Effector CD4-positive, alpha-beta T cell (primary cell): ENCODE measurements at places on chromosomes 2 and 18.

GRCh38 chr18:13420969-13421686, 202.6 kb downstream of the LDLRAD4 start:
- DNase-seq = no peak

- DNase-seq = no peak
Measured at GRCh38 chr2:48527226-48527885, 2.6 kb upstream of the STON1 start.

DNA sequence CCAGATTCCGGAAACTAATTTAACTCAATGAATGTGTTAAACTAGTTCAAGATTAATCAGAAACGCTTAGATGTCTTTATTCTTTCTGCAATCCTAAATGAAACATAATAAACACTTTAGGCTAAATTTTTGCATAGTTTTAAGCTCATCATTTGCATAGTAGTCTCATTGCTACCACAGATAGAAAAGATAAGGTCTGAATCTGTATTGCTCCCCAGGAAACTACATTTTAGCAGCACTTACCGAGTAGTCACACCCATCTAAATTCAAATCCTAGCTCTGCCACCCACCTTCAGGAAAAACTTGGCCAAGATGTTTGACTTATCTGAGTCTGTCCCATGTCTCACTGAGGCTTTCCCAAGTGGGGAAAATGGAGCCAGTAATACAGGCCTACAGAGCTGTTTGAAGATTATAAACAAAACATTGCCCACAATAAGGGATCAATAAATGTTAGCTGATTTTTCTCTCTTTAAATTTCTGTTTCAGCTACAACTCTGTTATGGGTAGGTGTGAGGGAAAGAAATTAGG, 87.0 kb downstream of the GALNT3 start:
- DNase-seq = no peak

- no peak for DNase-seq
Measured at GRCh38 chr2:217798191-217798590, 204.6 kb downstream of the TNS1 start.

DNA sequence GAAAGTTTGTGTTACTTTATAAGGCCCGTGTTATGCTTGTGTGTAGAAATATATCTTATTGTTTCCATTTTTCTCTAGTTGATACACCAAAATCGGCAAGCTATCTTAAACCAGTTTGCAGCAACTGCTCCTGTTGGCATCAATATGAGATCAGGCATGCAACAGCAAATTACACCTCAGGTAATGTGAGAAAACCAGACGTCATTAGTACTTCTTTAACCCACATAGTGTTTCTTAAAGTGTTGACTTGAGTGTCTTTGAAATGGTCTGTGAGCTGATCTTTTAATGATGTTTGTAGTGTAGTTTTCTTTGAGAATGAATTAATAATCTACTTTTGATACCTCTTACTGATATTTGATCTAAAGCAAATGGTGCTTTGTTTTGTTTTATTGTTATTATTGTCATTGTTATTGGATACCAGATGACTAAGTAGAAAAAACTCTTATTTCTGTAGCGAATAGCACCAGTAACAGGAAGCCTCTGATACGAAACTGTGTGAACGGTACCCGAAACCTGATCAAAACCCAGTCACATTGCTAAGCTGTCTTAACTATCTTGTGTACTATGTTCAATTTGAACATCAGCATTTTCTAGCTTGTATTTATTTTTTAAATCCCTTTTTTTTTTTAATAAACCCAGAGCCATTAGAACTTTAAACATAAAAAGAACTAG, 53.7 kb downstream of the PTRHD1 start:
- DNase-seq = no peak

- DNase-seq = no peak
Measured at GRCh38 chr2:107008843-107009242, 122.9 kb upstream of the ST6GAL2 start.

DNA sequence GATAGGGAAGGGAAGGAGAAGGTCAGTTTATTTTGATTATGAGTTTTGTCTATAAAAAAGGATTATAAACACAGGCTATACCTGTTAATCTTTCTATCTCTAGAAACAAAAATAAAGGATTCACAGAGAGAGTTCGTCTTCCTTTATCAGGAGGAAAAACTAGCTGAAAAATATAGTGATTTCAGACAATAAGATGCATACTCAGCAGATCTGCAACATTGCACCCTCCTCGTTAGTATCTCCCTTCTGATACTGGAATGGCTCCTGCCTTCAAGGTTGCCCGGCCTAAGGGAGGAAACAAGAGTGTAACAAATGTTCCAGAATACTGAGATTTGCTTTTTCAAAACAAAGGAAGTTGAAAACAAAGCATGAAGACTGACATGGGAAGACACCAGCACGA, 48.7 kb upstream of the LRATD1 start:
- no peak for DNase-seq

- DNase-seq = no peak
Measured at GRCh38 chr2:120791962-120792297, 56.3 kb downstream of the GLI2 start.

DNA sequence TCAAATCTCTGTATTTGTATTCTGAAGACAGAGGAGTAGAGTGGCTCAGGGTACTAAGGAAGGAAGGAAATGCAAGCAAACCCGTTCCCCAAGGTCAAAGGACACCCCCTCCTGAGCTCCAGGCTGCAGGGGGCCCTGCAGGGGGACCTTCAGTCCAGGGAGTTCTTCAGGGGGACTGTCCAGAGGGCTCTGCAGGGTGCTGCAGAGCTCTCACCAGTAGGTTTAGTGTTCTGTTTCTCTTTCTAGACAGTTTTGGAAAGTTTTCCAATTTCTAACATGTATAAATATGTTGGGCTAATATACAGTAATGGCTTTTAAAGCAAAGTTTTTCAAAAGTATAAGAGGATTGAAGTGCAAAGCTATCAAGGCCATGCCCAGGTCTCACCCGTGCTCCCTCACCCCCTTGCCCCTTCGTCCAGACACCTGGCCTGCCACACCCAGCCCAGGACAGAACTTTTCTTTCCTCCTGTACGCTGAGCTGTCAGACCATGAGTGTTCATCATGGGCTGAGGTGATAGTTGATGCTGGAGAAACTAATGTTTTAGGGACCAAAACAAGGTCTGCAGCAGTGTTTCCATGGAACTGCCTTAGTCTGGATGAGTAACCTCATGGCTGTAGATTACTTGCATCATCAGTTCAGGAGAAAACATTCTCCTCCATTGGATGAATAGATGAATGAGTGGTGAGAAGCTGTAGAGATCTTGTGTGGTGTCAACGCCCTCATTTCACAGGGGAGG, 134.2 kb downstream of the GLI2 start:
- no peak for DNase-seq

DNA sequence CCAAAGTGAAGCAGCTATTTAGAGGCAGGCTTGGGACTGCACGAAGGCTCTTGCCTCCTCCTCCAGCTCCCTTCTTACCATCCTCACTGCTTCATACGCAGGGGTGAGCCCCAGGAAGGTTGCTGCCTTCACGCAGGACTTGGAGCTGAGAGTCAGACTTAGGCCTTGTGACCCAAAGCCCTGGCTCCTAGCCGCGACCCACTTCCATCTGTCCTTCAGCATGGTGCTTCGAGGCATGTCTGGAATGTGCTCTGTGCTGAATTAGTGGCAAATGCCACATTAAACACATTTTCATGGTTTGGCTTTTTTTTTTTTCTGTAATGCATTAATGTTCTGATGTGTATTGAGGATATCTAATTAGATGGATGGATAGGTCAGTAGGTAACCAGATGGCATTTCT, 37.5 kb downstream of the ITGB1BP1 start:
- DNase-seq = no peak

- no peak for DNase-seq
Measured at GRCh38 chr2:217628061-217628460, 374.7 kb downstream of the TNS1 start.

DNA sequence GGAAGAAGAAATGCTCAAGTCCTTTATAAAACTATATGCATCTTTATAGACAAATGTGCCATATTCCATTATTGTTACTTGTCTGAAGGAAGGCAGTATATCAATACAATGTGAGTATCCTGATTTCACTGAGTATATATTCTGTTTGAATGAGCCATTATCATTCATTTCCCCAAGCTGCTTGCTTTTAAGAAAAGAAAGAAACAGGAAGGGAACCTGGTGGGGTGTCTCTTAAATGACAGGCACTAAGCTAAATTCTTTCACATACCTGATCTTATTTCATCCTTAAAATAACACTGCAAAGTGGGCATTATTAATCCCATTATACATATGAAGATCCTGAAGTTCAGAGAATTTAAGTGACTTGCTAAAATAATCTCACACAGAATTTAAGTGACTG, 307.9 kb downstream of the SLC8A1 start:
- DNase-seq = no peak

GRCh38 chr2:237723602-237724001, 75.0 kb upstream of the RBM44 start:
- no peak for DNase-seq

DNA sequence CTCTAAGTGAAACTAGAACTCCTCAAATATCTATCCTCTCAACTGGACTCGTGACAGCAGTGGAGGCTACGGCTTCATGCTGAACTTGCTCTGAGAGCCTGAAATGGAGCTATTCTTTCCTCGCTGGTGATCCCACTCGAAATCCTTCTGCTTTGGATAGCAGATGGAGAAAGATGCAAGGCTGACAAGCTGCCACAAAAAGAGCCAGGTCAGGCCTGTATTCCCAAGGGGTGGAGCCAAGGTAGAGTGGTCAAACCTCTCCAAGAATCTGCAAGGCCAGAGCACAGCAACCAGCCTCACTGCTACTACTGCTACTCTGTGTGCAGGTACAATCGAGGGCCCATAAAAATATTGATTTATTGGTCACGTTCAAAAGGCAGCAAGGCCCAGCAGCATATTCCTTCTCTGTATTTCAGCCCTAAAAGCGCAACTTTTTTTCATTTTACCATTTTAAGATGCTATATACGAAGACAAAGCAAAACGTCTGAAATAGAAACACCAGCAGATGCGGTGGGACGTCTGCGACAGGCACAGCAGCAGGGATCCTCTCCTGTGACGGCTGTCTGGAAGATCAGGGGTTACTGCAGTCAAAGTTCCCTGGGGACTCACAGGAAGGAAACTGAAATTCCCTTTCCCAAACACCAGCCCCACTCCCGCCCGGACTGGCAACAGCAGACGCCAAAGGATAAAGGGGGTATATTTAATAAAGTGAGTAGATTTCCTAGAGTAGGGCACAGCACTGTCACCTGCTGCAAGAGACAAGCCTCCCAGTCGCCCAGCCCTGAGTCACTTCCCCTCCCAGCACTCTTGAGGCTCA, 2.4 kb downstream of the SPRED2 start:
- no peak for DNase-seq

- no peak for DNase-seq
Measured at GRCh38 chr2:224837558-224837957, 121.4 kb upstream of the CCDC195 start.

DNA sequence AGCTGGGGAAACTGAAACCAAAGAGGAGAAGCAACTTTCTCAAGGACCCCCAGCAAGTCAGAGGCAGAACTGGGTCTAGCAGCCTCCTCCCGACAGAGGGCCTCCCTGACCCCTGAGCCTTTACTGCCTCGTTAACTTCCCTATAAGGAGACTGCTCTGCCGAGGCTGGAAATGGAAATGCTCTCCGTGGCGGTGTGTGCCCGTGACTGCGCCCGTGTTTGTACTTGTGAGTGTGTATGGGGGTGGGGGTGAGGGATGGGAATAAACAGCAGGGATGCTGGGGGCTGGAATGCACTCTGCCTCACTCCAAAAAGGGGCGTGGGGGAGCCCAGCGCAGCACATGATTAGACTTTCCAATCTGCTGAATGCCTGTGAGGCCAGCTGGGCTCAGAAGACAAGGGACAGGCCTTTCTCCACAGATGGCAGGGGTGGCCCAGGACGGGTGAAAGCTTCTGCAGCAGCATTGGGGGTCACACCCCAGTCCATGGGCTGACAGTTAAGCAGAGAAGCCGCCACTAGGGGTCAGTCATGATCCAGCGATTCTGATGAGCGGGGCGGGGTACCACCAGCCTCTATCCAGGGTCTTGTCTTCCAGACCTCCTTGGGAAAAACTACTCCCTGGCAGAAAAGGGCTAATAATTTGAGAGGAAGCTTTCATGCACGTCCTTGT, 26.8 kb downstream of the MPHOSPH10 start:
- DNase-seq = peak; percentile 41

DNA sequence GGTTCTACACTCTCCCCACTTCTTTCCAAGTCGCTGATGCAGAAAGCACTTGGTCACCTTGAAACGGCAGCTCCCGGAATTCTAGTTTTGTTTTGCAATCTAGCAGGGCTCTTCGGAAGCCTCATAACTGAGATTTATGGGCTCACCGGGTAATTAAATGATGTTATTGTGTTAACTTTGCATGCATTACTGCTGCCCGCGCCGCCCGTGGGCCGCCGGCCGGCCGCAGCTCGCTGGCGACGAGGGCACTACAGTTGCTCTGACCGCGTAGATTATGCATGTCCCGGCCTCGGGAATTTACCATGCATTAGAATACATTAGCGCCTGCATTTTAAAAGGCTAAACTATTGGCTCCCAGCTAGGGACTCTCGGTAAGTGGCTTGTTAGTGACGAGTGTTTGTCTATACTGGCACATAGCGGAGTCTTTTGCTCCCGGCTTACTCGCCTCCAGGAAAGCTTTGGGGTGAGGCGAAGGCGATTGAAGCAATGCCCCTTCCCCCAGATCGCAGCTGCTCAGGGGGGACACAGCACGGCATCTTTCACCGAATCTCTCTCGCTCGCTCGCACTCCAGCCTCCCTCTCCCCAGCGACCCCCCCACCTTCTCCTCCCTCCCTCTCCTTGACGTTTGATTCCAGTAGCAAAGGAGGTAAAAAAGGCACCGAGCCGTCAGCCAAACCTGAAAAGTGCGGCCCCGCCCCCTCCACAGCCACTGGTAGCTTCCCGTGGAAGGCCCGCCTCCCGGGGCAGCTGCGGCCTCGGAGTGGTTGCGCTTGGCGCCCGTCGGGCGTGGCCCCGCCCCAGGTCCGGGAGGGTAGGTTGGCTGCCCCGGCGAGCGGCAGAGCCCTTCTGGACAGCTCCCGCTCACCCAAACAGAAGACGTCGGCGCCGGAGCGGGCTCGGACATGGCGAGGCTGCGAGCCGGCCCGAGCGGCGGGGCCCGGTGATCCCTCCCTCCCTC, at the start of gene ONECUT2:
Gene ONECUT2, plus strand, starts transcription at position 839 of the 959 bp plus-strand sequence. CDS start 343 bp downstream, outside the sequence.
- DNase-seq = peak; percentile 21

GRCh38 chr2:189024901-189025618, 50.9 kb downstream of the COL3A1 start:
- no peak for DNase-seq

GRCh38 chr2:60794271-60794863, 38.3 kb downstream of the PAPOLG start:
- no peak for DNase-seq

- no peak for DNase-seq
Measured at GRCh38 chr2:172985139-172985892, 90.3 kb upstream of the MAP3K20 start.

- DNase-seq = no peak
Measured at GRCh38 chr2:196248467-196249094, 77.2 kb upstream of the STK17B start.

DNA sequence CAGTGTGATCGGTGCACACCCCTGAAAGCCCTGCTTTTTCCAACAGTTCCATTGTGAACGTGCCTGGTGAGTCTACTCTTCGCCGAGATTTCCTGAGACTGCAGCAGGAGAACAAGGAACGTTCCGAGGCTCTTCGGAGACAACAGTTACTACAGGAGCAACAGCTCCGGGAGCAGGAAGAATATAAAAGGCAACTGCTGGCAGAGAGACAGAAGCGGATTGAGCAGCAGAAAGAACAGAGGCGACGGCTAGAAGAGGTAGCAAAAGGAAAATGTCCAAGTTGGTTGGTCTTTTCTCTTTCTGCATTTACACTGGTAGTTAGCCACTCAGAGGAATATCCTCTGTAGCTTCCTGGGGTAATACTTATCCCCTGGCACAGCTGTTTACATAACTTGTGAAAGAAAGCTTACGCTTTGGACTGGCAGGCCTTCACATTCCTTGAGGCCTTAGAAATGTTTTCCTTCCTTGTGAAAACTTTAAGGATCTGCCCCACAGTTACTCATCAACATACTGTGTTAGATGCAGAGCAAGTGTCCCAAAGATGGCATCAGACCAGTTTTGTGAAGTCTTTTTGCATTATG, 146.6 kb downstream of the MAP4K4 start:
- no peak for DNase-seq
